ENCODE measurements at places on chromosomes 7 and 10.

DNA sequence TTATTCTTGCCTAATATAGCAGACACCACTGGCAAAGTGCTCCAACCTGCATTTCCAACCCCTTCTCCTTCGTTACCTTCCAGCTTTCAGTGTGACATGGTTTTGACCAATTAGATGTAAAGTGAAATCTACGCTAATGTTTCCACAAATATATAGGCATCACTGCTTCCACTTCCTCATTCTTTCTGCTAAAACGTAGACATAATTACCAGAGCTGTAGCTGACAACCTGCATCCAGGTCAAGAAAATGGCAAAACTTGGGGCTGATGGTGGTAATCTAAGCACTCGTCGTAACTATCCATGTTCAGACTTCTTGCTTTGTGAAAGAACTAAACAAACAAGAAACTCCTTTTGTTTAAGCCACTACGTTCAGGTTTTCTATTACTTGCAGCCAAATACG is 41.8 kb upstream of the COL1A2 start:
- no peak for DNase-seq

- peak; percentile 3 for DNase-seq
These were observed 285.9 kb upstream of the CSTF2T start for GRCh38 chr10:51985336-51985735.

- no peak for DNase-seq
These were observed 341.0 kb downstream of the AUTS2 start for GRCh38 chr7:69939317-69939716.

- no peak for DNase-seq
These were observed 34.4 kb downstream of the WIPF3 start for GRCh38 chr7:29840701-29841100.

DNA sequence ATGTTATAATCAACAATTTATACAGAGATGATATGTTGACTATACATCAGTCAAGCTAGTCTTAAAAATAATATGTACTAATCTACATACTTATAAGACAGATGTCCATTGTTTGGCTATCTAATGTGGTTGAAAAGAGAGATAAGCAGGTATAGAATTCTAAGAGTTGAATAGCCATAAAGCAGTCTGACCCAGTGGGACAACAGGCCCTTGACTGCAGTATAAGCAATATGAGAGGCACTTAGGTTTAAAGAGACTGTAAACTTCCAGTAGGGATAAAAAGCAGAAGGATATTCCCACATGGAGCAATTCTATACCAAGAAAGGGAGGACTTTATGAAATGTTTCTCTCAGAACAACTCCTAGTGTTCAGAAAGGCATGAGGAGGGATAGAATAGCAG is 139.3 kb downstream of the ELAPOR2 start:
- DNase-seq: no peak

DNA sequence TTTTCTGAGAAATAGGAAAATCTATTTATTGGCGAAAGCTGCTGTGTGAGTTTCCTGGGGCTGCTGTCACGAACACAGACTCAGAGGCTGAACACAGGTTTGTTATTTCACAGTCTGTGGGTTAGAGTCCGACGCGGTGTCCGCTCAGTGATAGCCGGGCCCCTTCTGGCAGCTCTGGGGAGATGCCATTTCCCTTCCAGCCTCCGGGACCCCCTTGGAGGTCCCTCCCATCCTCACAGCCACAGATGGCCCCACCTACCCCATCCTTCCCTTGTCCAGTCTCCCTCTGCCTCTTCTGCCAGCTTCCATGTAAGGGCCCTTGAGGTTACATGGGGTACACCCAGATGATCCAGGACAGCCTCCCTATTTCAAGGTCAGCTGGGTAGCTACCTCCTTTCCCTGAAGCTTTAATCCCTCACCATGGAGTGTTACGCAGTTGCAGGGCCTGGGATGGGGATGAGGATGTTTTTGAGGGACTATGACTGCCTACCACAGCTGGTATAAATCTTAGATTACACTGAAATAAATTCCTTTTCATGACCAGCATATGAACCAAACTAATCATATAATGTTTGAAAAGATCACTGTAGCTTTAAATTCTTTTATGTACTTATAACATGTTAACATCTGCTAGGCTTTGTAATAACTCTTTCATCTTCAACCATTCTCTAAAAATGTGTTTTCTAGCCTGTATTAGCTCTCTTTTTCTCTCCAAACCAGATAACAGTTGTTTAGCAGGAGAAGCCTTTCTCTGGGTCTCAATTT is 98.5 kb downstream of the WDR37 start:
- no peak for DNase-seq

GRCh38 chr10:84329196-84329611 is 815 bp downstream of the CCSER2 start:
- peak; percentile 64 for DNase-seq

- no peak for DNase-seq
These were observed 52.5 kb upstream of the USP6NL start for GRCh38 chr10:11663763-11664555.

DNA sequence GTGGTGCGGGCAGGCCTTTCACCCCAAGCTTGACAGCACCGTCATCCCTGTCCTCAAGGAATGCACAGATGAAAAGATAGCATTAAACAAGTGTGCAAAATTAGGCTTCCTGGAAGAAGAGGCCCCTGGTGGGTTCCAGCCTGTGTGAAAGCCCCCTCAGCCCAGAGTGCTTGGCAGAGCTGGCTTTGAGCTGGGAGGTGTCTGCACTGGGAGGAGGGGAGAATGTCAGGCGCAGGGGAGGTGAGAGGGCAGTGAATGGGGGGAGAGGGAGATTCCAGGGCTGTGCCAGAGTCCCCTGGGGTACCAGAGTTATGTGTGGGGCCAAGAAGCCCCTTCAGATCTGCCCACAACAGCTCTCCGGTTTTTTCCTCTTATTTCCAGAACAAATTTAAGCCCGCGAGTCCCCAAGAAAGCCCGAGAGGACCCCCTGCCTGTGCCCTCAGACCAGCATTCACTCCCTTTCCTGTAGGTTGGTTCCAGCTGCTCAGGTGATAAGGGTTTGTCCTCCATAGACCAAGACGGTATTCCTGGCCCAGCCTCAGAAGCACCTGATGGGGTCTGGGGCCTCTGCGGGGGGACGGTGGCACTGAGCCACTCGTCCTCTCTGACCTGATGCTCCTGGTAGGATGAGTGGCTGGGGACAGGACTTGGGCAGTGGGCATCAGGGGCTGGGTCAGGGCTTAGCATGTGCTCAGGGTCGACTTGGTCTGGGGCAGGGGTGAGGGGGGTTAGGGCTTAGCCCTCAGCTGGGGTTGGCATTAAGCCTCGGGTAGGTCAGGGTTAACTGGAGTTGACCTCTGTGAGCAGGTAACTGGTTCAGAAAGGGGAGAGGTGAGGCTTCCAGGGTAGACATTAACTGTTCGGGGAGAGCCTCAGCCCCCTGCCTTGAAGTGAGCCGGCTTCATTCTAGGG is 43.4 kb downstream of the ADCYAP1R1 start:
- no peak for DNase-seq

DNA sequence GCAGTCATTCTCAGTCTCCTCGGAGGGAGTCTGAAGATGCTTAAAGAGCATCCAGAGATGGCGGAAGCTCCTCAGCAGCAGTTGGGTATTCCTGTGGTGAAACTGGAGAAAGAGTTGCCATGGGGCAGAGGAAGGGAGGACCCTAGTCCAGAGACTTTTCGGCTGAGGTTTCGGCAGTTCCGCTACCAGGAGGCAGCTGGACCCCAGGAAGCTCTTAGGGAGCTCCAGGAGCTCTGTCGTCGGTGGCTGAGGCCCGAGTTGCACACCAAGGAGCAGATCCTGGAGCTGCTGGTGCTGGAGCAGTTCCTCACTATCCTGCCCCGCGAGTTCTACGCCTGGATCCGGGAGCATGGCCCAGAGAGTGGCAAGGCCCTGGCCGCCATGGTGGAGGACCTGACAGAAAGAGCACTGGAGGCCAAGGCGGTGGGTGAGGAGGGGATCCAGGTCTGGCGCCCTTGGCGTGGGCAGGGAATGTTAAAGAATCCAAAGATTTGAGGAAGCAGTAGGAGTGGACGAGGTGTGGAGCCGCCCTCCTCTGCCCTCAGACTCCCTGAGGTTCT is 2.9 kb downstream of the ZSCAN25 start:
- no peak for DNase-seq

GRCh38 chr10:50536617-50537240 is 87.0 kb downstream of the SGMS1 start:
- no peak for DNase-seq

- DNase-seq: peak; percentile 17
These were observed 51.3 kb downstream of the PWWP2B start for GRCh38 chr10:132448248-132448731.
